GM12892 (cell line): ENCODE measurements at places on chromosomes 7 and 10.
A peak's percentile ranks its signal among the peaks of the same experiment; 100 is the strongest.

GRCh38 chr7:64494912-64495461, 67.9 kb downstream of the ZNF680 start:
- no peak for DNase-seq

DNA sequence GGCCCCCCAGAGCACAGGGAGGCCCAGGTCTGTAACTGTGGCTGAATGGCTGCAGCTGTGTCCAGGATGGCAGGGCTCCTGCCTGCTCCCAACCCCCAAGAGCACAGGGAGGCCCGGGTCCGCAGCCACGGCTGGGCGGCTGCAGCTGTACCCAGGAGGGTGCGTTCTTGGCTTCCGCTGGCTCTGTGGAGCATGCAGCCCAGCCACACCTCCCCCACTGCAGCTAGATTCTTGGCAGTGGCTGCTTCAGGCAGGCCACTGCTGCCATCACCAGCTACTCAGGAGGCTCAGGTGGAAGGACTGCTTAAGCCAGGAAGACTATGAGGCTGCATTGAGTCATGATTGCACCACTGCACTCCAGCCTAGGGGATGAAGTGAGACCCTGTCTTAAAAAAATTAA, 27.9 kb downstream of the C7orf25 start:
- DNase-seq = no peak

DNA sequence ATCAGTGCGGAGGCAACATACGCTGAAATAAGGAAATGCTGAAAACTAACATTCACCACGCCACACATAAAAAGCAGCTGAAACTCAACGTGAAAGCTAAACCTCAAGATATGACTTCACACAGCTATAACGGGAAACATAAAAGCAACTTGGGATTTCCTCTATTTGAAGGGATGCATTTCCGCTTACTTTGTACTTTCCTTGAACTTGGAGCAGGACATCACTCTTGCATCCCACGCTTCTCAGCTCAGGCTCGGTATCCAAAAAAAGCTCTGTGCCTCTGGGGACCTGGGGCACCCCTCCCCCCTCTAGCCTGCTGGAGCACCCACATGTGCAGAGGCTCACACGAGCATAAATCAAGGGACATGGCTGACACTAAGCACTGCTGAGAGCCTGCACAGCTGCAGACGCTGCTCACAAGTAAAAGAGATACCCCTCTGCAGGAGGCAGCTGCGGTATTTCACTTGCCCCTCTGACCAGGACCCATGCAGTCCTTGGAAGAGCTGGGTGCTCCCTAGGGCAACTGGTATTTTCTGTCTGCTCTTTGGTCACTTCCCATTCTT, 34.2 kb downstream of the PARD3 start:
- peak; percentile 24 for DNase-seq

DNA sequence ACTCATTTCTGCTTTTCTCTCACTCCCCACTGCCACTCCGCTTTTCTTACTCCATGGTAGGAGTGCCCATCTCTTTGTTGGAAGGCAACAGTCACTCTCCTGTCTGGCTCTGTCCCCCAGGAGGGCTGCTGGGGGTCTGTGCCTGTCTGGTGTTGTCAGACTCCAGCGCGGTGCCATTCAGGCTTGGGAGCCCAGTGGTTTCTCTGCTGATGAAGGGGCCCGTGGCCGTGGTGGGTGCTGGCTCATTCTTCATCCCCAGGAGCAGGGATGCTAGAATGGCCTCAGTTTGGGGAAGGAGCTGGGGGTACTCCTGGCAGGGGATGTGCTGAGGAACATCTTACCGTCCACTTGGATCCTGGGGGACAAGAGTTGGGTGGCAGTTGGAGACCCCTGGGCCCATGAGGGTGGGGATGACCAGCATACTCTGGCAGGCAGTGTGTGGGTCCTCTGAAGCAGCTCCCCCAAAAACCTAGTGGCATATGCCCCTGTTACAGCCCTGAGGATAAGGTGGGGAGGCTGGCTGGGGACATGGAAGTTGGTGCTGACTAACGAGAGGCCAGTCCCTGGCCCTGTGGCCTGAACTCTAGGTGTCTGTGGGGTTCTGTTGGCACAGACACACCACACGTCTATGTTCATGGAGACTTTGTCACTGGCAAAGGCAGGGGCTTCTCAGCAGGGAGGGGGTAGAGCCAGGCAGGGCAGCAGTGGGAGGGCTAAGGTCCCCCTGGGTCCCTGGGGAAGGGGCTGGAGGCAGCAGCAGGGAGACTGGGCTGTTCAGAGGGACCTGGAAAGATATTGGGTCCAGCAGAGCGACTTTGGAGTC, 102.8 kb upstream of the RET start:
- DNase-seq = no peak

DNA sequence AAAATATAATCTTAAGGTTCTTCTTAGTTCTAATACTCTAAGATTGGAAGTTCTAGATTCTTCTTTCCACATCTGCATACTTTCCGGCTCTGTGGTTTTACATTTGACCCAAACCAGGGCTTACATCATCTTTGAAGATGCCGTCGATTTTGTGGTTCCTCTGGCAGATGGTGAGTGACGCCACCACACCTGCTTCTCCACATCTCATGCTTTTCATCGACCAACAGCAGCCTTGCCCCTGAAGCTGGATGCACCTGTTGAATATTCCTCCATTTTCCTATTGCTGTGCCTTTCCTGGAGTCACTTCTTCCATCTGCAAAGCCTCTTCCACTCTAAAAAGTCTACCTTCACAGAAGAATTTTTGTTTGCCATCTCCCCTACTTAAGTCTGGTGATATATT, 121.3 kb downstream of the PRKCQ start:
- no peak for DNase-seq

- no peak for DNase-seq
Observed at GRCh38 chr10:83553366-83553765, 585.9 kb upstream of the GHITM start.

GRCh38 chr7:142345811-142346210, 88.0 kb upstream of the PRSS58 start:
- DNase-seq = no peak

GRCh38 chr10:78830062-78830975, 238.4 kb upstream of the ZMIZ1 start:
- no peak for DNase-seq

- DNase-seq = no peak
Observed at GRCh38 chr7:111027396-111027795, 63.5 kb upstream of the LRRN3 start.

GRCh38 chr10:123378302-123378701, 224.1 kb downstream of the BUB3 start:
- no peak for DNase-seq

- no peak for DNase-seq
Observed at GRCh38 chr10:49166484-49167400, 21.4 kb downstream of the TMEM273 start.

DNA sequence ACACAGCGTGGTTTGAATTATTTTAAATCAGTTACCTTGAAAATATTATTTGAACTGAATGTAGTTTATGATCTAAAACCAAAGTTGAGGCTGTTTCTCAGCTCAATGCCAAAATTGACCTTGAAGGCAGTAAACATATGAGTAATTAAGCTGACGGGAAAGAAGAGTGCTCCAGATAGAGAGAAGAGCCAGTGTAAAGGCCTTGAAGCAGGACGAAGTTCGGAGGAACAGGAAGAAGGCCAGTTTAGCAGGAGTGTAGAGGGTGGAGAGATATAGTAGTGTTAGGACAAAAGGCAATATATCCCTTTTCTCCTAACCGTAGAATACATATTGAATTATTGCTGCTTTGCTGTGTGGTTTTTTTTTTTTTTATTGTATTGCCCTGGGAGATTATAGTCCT, 63.2 kb downstream of the CYP51A1 start:
- DNase-seq = no peak

DNA sequence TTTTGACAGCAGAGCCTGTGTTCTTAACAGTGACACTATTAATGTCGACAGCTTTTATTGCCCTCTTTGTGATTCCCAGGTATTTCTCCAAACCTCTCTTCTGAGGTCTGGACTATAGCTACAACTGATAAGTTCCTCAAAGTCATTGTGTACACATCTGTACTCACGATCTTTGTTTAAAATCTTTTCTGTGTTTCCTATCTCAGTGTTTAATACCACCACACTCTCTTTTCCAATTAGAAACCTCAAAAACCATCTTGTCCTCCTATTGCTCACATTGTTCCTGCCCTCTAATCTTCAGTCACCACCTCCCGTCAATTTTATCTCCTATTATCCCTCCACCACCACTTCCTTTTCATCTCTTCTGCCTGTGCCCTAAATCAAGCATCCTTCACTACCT, 12.9 kb upstream of the WASL start:
- DNase-seq = no peak

DNA sequence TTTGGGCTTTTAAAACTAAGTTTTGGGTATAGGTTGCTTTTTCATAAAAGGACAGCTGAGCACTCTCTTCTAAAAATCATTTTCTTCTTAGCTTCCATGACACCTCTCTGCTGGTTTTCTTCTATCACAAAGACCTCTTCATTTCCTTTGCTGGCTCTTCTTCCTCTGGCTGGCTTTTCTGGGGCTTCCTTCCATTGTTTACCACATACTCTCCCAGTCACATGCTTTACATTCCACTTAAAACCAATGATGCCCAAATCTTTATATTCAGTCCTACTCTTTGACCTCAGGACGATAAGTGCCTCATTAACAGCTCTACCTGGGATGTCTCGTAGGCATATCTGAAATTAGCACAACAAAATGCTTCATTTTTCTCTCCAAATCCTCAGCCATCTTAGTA, 26.8 kb downstream of the FAM133B start:
- no peak for DNase-seq

DNA sequence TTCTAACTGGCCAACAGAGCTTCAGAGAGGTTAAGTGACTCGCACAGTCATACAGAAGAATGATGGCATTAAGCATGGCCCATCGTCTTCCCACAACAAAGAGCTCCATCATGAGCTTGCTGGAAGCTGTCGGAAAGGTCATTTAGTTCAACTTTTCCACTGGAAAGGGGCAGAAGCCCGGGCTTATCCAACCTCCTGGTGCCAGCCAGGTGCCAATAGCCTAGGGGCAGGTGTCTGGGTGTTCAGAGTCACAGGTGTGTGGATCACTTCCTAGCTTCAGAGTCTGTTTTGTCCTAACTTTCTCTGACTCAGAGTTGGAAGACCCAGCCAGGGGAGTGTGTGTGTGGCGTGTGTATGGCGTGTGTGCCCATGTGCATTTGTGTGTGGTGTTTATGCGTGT, 1.3 kb upstream of the TRPV6 start:
- DNase-seq = no peak

- DNase-seq = no peak
Observed at GRCh38 chr10:22597138-22597537, 117.2 kb downstream of the PIP4K2A start.

DNA sequence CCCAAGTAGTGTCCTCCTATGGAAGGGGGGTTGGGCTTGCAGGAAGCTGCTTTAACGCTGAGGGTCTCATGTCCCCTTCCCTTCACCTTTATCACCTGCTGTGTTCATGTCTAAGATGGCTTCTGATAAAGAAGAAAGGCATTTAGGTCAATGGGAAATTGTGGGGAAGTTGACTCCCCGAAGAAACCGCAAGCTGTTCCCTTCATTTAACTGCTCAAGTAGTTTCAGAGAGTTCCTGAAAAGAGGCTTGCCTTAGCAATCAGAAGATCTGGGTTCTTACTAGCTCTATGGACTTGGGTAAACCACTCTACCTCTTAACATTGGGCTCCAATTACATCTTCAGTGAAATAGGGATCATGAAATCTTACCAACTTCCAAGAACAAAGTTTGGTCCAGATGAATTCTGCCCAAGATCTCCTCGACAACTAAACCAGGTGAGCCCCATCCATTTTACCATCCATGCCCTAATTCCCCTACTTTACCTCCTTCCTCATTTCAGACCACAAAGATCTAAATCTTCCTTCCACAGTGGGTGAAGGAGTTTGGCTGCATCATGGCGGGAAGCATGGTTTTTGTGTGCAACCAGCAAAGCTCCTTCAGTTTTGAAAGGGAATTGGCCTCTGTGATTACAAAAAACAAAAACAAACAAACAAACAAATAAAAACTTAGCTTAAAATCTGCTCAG, 30.4 kb upstream of the UCN3 start:
- DNase-seq = no peak

DNA sequence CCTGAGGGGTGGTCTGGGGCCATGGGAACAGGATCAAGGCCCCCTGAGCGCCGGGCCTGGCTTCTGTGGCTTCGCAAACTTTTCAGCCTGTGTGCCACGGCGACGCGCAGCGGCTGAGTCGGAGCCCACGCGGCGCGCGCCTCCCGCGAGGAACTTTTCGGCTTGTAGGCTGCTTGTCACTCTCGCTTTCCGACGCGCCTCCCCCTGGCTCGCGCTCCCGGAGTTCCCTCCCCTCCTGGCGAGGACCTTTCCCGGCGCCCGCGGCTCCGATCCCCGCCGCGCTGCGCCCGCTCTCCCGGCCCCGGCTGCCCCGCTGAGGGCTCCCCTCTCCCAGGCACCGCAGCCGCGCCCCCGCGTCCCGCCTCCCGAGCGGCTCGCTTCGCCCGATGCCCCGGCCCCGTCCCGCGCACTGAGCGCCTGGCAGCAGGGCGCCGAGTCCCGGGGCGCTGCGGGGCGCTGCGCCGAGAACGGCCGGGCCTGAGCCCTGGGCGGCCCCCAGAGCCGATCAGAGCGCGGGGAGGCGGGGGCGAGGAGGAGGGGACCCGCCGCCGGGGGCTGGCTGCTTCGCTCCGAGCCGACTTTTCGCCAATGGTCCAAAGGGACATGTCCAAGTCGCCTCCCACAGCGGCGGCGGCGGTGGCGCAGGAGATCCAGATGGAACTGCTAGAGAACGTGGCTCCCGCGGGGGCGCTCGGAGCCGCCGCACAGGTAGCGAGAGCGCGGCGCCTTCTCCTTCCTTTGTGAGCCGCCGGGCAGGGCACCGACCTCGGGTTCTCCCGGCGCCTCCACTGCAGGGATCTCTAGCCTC, at the start of gene CACNB2:
Gene CACNB2, plus strand, starts transcription at position 276 of the 808 bp plus-strand sequence.
- DNase-seq = no peak

GRCh38 chr10:78750418-78750817, 318.3 kb upstream of the ZMIZ1 start:
- no peak for DNase-seq

GRCh38 chr7:82542665-82543064, 99.1 kb upstream of the CACNA2D1 start:
- DNase-seq = no peak

GRCh38 chr10:15809450-15809849, 50.9 kb downstream of the MINDY3 start:
- DNase-seq = no peak

GRCh38 chr7:92768501-92769393, 67.6 kb downstream of the CDK6 start:
- no peak for DNase-seq

- no peak for DNase-seq
Observed at GRCh38 chr10:8137272-8137681, 82.8 kb downstream of the GATA3 start.

- no peak for DNase-seq
Observed at GRCh38 chr7:90563286-90563685, 32.8 kb upstream of the CDK14 start.
